Left ventricle myocardium inferior (tissue), 1 donor: ENCODE measurements at places on chromosomes 3 and 15. TPM values are rescaled to one million over a fixed set of nuclear protein-coding genes. Genes with fewer than 3 reads are reported as not detected.

Gene NAALADL2
- total RNA-seq: 5.8 TPM

DNA sequence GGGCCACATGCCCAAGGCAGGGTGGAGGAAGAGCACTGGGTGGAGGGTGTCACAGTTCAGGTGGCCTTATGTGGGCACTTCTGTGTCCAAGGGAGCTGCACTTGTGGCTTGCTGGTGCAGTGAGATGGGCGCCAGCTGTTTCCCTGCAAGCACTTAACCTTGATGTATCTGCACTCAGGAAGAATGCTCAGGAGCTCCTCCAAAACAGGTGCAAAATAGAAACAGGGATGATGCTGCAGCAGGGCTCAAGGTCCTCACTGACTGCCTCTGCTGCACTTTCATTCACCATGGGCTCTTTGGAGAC is 151.3 kb downstream of the CADPS start:
- DNase-seq: no peak

DNA sequence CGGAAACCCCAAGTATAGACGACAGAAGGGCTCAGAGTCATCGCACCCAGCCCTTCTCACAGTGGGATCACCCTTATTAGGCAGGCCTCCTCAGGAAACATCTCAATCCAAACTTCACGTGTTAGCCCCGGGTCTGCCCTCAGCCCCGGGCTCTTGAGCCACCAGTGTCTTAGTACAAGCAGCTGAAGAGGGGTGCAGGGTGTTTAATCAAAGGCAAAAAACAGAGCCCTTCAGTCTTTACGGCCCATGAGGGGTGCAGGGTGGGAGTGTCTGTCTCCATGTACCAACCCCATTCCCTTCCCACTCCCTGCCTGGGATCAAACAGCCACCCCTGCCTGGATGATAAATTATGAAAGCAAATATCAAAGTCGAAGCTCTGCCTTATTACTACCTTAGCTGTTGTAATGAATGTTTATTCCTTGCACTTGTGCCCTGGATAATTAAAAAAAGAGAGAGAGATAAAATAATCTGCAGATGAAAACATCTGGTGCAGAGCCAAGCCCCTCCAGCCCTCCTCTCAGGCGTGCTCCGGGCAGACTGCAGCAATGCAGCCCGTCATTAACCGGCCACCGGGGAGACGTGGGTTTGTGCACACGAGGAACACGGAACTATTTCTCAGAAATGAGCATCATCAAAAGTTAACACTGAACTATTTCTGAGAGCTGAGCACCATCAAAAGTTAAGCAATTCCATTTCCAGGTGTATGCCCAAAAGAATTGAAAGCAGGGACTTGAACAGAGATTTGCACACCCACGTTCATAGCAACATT is 64.5 kb downstream of the ADAMTS17 start:
- no peak for DNase-seq

Gene POLQ
- total RNA-seq: 0.38 TPM

GRCh38 chr3:126995926-126996512 is 13.1 kb downstream of the PLXNA1 start:
- no peak for DNase-seq

DNA sequence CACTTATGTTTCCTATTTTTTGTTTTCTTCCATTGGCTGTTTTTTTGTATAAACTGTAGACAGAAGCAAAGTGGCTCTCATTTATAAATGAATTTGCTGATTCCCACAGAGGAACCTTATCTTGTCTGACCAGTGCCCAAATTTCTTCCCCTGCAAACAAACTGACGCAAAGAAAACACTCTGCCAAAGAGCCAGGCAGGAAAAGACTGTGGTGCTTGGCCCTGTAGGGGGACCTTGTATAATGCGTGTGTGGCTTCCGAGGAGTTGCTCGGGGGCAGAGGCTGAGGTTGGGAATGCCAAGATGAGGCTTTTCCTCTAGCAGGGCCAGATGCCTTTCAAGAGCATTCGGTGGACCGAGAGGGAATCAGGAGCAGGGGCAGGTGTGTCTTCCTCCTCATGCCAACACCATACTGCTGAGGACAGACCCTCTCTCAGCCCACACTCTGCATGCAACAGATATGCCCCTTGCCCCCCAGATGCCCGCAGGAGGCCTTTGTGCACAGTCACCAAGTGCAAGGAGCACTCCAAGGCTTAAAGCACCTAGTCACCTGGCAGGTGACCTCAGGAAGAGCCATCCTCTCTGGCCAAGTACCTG is 104.3 kb upstream of the ABHD17C start:
- no peak for DNase-seq

Gene ADGRG7
- not detected for total RNA-seq
